ENCODE measurements at places on chromosomes 6 and 20.
A peak's percentile ranks its signal among the peaks of the same experiment; 100 is the strongest.

DNA sequence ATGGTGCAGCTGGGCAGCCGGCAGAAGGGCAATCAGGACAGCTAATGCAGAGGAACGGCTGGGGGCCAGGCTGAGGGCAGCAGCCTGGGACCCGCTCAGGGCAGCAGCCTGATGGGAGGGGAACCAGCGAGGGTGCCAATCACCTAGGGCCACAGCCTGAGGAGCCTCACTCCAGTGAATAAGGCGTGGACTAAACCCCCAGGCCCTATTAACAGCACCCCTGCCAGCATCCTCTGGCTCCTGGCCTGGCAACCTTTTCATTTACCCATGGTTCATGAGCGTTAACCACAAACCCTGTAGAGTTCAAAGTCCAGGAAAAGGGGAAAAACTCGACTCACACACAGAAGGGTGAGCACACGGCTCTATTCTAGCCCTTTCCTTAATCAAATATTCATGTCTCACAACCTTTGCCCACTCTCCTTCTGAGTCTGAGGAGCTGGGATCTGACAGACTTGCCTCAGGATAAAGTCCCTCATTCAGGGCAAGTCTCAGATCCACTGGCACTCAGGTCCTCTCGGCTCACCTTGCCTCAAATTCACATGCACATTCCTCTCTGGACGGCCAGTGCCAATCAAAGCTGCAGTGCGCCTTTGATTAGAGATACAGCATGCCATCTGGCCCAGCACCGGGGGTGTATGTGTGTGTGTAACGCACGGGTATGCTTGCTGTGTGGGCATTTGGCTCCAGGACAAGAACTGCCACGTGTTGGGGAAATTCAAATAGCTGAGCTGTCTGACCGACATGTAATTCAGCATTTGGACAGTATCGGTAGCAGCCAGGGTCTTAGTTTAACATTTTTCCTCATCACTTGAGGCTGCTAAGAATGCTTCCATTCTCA is 86.9 kb upstream of the TRAF3IP2 start:
- no peak for DNase-seq

DNA sequence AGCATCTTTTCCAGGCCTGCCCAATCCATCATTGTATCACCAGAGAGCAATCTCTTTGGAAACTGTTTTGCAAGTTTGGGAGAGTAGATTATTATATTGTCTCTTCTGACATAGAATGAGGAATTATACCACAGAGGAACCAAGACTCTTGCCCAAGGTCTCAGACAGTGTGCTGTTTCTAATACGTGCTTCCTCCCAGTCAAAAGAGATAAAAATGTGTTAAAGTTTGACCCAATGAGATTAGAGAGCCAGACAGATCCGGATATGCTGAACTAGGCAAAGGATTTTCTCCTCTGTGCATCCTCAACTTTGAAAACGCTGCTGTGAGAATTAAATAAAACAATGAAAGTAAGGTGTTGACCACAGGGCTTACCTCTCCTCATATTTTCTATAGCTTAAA is 18.6 kb upstream of the NT5E start:
- no peak for DNase-seq

DNA sequence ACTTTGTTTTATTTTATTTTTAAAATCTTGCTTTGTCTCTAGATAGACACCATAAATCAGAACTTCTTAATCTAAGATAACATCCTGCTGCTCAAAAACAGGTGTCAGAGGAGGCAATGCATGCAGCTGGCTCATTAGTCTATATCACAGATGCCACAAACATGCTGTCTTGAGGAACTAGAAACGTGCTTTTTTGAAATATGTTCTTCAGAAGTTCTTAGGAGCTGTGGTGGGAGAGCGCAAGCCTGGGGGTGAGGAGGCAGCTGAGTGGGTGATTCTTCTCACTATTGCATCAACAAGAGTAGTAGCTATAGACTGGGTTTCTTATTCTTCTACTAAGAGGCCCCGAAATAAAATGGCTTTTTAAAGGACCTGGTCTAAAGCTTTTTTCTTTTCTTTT is 23.4 kb downstream of the IL22RA2 start:
- no peak for DNase-seq

DNA sequence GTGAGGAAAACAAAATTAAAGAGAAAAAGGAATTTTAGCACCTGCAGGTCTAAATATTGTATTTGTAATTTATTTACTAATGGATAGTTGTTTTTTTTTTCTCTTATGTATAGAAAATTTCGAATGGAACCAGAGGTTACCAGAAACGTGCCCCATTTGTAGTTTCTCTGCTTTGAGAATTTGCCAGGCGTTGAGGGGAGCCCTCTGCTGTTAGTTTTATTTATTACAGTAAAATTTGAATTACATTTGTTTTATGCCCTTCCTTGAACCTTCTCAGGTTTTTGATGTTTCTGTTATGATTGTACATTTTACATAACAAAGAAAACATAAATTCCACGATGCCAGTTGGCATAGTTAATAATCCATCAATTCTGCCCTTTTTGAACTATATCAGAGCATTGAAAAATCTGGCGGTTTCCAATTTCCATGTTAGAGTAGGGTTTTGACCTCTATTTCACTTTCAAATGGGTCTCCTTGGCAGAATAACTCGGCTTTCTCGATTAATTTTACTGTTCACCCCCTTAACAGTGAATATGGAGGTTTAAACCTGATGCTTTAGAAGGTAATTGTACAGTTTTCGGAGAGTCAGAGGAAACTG is 35.1 kb upstream of the RFPL4B start:
- peak; percentile 41 for DNase-seq

DNA sequence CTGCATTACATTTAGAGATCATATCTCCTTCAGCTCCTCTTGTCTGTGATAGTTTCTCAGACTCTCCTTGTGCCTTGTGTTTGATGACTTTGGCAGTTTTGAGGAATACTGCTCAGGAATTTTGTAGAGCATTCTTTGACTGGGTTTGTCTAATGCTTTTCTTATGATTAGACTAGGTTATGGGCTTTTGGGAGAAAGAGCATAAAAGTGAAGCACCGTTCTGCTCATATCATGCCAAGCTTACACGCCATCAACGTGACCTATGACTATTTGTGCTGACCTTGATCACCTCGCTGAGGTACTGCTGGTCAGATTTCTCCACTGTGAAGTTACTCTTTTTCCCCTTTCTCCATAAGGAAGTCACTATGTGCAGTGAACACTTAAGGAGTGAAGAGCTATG is 256.0 kb downstream of the LY86 start:
- no peak for DNase-seq

DNA sequence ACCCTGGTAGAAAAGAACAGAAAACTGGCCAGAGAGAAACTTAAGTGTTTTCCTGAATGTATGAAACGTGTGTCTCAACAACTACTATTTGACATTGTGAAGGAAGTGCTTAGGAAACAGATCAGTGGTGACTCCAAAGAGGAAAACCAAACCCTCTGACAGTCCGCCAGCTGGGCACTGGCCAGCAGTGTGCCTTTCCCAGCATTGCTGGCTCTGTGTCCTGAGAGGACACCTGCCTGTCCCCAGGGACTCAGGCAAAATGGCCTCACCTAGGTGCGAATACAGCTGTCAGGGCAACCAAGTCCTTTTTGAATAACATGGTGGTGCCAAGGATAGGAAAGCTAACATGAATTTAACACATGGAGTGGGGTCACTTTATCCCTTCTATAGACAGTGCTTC is 72.5 kb downstream of the NDUFAF5 start:
- DNase-seq: no peak

- DNase-seq: no peak
Measured at GRCh38 chr6:129469070-129469662, 240.8 kb downstream of the ARHGAP18 start.

- DNase-seq: peak; percentile 61
Measured at GRCh38 chr6:134822920-134823709, 126.8 kb downstream of the ALDH8A1 start.

GRCh38 chr20:52975803-52976531 is 3.8 kb downstream of the TSHZ2 start:
- no peak for DNase-seq

DNA sequence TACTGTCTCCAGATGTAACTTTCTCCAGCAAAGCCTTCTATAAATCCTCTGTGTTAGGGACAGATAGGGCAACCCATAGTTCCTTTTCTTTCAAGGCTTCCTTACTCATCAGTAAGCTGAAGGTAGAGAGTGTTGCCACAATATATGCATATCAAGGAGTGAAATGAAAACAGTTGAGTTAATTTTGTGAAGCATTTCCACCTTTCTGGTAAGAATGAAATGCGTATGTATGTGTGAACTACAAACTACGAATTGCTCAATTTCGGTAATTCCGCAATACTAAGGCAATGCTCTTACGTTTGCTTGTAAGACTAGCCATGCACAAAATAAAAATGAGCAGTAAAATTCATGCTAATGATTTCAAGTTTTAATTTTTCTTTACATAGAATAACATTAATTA is 61.2 kb upstream of the HBS1L start:
- peak; percentile 5 for DNase-seq

DNA sequence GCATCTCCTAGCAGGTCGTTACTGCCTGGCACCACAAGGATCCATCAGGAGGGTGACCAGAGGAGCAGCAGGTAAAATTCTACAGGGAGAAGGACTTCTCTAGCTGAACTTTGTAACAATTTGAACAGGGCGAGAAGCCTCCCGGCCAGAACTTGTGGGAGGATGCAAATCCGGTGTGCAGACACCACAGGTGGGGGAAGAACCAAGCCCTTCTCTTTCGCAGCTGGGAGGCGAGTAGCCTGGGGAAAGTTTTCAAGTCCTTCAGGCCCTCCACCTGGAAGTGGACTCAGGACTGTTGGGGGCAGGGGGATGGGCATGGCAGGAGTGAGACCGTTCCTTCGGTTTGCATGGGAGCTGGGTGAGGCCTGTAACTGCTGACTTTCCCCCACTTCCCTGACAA is 42.7 kb upstream of the FAM210B start:
- no peak for DNase-seq

- no peak for DNase-seq
Measured at GRCh38 chr6:53236241-53236640, 87.6 kb upstream of the GCM1 start.

GRCh38 chr6:121439926-121440325 is 4.5 kb downstream of the GJA1 start:
- DNase-seq: no peak

DNA sequence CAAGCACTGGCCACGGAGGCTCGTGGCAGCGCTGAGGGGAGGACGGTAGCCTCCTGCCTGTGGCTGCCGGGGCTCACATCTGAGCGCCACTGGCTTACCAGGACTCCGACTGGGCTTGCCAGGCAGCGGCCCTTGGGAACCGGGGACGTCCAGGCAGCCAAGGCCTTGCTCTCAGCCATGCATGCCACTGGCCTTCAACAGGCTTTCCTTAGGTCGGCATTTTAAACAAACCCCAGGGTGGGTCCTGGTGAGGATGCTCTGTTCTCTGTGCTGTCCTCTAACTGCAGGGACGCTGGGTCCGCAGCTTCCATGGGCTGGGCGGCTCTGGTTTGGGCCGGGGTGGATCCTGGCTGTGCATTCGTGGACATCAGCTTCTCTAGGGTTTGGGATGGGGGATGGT is 59.1 kb upstream of the BHLHE23 start:
- DNase-seq: no peak

GRCh38 chr20:63280929-63281545 is 8.4 kb downstream of the ARFGAP1 start:
- no peak for DNase-seq

DNA sequence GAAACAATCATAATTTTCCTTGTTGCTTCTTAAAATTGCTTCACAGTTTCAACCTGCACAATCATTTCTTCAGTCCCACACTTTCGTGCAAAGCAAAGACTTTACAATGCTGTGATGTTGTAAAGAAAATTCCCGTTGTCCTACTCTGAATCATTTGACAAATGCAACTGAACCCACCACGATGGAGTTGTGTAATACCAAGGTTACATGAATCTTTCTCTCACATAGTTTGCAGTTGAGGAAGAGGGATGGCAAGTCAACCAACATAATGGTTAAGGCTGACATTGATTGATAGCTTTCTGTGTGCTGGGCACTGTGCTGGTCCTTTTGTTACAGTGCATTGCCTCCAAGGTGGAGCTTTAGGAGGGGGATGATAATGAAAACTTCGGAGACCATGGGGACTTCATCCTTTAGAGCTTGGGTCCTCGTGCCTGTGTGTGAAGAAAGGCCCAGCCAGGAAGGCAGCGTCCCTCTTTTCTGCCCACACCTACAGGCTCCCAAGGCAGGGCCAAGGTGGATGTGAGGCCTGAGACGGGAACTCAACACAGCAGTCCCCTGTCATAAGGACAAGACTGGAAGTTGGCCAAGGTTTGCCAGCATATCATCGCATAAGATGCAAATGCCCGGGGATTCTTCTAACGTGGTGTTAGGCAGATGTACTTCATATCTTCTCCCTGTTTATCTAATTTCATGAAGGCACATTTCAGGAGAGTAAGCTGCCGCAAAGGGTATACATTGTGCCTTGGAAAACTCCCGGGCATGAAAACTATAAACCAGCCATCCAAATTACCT is 96.9 kb downstream of the LY86 start:
- DNase-seq: no peak

DNA sequence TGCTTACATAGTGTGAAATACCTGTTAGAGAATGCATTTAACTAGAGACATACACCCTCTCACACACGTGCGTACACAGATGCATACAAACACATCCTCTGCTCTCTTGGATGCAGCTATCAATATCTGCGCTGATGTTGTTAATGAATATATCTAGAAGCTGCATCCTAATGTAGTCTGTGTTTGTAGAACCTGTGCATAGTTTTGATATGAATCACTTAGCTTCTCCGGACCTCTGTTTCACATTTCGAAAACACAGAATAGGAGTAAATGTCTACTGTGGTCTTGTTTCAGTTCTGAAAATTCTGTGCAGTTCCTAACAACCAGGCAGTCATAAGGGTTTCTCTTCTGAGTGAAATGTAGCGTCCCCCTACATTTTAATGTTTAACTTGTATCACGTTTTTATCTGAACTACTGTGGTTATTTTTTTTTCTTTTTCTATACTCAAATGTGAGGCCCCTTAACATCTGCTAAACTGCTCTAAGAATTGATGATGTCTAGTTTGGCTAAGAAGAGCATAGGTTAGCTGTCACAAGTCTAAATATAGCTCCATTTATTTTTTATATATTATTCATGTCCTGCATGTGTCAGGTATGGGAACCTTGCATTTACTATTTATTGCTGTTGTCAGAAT is 254.5 kb downstream of the TMEM242 start:
- no peak for DNase-seq

DNA sequence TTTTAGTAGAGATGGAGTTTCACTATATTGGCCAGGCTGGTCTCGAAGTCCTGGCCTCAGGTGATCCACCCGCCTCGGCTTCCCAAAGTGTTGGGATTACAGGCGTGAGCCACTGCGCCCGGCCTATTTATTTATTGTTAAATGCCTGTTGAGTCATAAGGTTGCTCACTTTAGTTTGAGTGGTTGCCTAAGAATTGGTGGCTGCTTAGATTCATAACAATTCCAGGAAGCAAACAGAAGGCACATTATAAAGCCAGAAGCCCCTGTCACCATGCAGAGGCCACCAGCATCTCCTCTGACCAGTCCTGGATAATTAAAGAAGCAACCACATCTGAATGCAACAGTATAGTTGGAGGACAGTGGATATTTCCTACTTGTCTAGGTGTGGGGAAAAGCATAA is 24.0 kb upstream of the ARMH2 start:
- DNase-seq: no peak

GRCh38 chr6:46174904-46175303 is 4.1 kb upstream of the ENPP5 start:
- DNase-seq: peak; percentile 20
